ENCODE measurements at places on chromosomes 6 and 20. TPM values are rescaled to one million over a fixed set of nuclear protein-coding genes. Genes with fewer than 3 reads are reported as not detected.

Gene TUBE1
- 5.9 TPM for total RNA-seq

Gene SCRT2
- total RNA-seq, result not detected

Gene BTNL2
- not detected for total RNA-seq

Gene RSPO3
- 63.8 TPM for total RNA-seq

Gene RAB44
- 0.03 TPM for total RNA-seq

Gene PRPH2
- not detected for total RNA-seq

Gene GJE1
- not detected for total RNA-seq

Gene SLC22A7
- not detected for total RNA-seq

Gene C6orf163
- total RNA-seq, result 0.20 TPM

Gene CAPN11
- total RNA-seq, result not detected

Gene BHLHE23
- total RNA-seq, result not detected

Gene EYA4
- total RNA-seq, result 10.0 TPM
